Activated CD4-positive, alpha-beta T cell treated with anti-CD3 and anti-CD28 coated beads, Interleukin-2, amount 50 U/mL, for 1 hour (primary cell): ENCODE measurements at places on chromosomes 2 and 18.

- no peak for DNase-seq
Observed at GRCh38 chr2:215917953-215918620, 95.3 kb downstream of the MREG start.

- no peak for DNase-seq
Observed at GRCh38 chr2:200742426-200742825, 69.3 kb upstream of the BZW1 start.

DNA sequence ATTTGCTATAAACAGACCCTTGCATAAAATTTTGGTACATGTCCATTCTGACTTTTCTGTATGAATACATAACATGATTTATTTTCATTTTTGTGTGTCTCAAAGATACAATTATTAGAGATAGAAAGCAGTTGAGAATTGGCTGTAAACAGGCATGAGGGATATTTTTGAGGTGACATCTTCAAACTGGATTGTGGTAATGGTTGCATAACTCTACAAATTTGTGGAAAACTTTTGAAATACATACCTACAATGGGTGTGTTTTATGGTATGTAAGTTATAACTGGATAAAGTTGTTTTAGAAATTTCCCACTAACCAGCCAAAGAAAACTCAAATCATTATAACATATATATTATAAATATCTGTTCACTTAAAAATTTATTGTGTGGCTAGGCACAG is 39.6 kb downstream of the GREB1L start:
- no peak for DNase-seq

GRCh38 chr18:24913507-24914170 is 438.3 kb downstream of the ZNF521 start:
- no peak for DNase-seq

DNA sequence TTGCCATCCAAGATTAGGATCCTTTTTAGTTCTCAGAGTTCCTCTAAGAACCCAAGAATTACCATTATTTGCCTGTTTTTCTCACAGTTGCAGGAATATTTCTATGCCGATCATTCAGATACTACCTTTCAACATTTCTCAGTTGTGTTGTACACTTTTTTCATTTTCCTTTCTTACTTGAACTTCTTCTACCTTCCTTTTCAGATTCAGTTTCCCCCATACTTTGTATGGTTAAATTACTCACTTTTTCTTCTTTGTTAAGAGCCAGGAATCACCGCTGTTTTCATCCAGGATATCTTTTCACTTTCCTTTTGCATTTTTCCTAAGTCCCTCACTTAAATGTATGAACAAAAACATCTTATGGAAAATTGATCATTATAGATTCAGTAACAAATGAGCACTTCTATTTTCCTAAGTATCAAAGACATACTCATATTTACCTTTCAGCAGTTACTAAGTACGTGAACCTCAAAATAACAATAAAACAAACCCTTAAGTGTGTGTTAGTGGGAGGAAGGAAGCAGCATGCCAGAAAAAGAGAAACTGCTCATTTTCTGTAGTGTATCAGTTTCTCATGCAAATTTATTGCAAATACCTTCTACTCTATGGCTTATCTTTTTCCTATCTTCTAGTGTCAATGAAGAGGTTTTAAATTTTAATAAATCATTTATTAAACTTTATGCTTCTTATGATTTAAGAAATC is 64.3 kb upstream of the STAT1 start:
- no peak for DNase-seq

DNA sequence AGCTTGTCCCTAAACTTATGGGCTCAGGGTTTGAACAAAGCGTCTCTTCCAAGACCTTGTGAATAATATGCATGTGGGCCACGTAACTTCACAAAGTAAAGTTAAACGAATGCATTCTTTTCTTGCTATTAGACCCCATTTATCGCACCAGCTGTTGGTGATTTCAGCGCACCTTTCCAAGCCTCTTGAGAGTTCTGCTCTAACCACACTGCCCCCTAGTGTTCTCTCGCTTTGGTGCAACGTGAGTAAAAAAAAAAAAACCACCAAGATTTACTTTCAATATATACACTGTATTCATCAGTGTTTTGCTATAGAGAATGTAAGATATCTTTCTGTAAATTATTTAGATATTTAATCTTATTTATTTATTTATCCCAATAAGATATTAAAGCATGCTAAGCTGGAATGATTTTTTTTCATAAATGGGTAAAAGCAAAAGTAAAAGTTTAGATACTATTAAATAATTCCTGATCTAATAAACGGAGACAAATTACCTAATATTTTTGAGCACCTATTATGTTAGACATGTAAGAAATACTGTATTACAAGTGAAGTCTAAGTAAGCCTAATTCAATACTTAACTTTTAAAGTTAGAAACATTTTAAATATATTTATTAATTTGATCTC is 459.5 kb downstream of the DLGAP1 start:
- peak; percentile 29 for DNase-seq

GRCh38 chr18:58345875-58346274 is 283.0 kb downstream of the ALPK2 start:
- no peak for DNase-seq

GRCh38 chr2:209990838-209991237 is 11.6 kb upstream of the RPE start:
- no peak for DNase-seq

DNA sequence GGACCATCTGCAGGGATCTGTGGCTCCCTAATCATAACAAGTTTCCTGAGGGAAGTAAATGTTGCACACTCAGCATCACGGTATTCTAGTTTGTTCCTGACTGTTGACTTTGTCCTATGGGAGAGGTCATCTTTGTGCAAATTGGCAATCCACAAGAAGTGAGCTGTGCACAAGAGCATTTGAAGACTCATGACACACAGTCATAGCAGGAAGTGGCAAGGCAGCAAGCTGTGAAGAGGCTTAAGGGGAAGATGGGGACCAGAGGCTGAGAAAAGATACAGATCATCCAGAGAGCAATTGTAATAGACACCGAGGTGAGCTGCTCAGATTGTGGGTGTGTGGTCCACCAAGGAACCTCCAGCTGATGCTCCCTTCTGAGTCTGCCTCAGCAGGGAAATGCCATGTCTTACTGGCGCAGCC is 2.7 kb downstream of the TNP1 start:
- DNase-seq, result no peak

- DNase-seq, result no peak
Observed at GRCh38 chr2:232458661-232459418, 2.9 kb downstream of the ALPI start.
